Islet precursor cell (in vitro differentiated cells): ENCODE measurements at places on chromosomes 6 and 20.

GRCh38 chr20:43691928-43692524 is 25.1 kb downstream of the MYBL2 start:
- DNase-seq = peak; percentile 76

- peak; percentile 90 for DNase-seq
Measured at GRCh38 chr6:26183581-26184366, 96.5 kb downstream of the HFE start.

- no peak for DNase-seq
Measured at GRCh38 chr6:117463762-117464665, 18.5 kb upstream of the DCBLD1 start.

- no peak for DNase-seq
Measured at GRCh38 chr6:150176152-150176551, 33.3 kb downstream of the PPP1R14C start.

DNA sequence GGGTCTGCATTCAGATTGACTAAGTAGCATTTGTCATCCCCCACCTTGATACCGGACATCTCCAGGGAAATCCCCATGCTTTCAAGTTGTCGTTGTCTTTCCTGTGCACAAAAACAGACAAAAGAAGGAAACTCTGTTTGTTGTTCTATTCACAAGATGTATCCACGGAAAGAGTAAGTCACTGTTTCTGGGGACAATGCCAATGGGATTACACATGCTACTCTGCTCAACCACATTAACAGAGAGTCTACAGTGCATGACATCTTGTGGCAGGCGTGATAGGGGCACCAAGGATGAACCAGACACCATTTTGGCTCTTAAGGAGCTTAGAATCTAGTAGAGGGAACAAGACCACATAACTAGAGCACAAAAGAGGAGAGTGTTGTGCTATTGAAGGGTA is 124.4 kb upstream of the NUP153 start:
- DNase-seq = no peak

DNA sequence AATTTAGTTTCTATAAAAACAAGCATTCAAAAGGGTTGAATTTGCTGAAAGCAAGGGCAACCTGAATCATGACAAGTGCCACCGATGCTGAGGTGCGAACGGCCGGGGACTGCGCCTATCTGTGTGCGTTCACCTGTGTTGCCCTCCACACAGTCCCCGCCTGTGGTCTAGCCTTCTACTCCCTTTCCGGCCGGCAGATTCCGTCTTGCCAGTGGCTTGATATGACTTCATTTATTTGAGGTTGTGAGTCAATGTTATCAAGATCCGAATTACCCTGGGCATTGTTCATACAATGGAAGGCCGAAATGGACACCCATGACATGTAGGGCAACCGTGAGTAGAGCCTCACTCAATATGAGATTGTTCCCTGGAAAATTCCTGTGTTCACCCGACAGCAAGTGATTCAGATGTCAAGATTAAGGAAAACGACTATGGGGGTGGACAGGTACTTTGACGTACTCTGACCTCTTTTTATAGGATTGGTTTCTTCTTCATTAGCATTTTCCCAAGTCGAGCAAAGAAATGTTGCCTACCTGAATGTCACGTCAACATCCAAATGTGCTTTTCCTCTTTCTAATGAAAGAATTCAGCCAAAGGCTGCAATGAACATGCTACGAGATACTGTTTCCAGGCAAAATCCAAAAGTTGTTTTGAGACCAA is 41.1 kb upstream of the NEDD9 start:
- DNase-seq = no peak

DNA sequence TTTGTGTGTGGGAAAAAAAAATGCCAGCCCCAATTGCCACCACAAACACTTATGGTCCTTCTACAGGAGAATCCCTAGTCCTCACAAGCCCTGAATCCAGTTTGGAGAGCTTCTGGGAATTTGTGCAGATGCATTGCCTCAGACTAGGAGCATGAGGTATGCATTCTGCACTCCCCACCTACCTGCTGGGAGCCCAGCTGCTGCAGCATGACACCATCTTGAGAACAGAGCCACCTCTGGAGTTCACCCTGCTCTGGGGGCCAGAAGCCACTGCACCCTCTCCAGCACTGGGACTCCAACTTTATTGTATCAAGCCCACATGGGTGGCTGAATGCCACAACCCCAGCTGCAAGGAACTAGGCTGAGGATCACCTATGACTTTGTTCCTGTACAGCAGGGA is 568.5 kb upstream of the ID4 start:
- no peak for DNase-seq

GRCh38 chr20:18001131-18001921 is 32.5 kb downstream of the MGME1 start:
- peak; percentile 91 for DNase-seq

- no peak for DNase-seq
Measured at GRCh38 chr6:21181866-21182265, 411.7 kb upstream of the SOX4 start.

- DNase-seq = peak; percentile 97
Measured at GRCh38 chr6:90411292-90411781, 114.7 kb upstream of the BACH2 start.

DNA sequence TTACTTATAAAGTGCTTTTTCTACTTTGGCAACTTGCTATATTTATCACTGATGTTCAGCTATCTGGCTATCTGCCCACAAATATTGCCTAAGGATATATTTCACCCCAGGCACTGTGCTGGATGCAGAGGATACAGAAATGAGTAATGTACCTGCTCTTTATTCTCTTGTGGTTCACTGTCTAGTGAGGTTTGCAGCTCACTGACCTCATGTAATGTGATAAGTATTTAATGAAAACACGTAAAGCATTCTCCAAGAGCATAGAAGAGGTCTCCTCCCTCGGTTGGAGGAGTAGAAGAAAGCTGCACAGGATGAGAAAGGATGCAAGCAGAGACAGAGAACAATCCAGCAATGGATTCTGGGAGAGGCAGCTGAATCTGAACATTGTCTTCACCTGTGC is 610.7 kb downstream of the CBLN4 start:
- DNase-seq = no peak

GRCh38 chr6:162907876-162908481 is 180.2 kb downstream of the PACRG start:
- no peak for DNase-seq

GRCh38 chr6:27145731-27146455 is 101.6 kb upstream of the PRSS16 start:
- peak; percentile 86 for DNase-seq

DNA sequence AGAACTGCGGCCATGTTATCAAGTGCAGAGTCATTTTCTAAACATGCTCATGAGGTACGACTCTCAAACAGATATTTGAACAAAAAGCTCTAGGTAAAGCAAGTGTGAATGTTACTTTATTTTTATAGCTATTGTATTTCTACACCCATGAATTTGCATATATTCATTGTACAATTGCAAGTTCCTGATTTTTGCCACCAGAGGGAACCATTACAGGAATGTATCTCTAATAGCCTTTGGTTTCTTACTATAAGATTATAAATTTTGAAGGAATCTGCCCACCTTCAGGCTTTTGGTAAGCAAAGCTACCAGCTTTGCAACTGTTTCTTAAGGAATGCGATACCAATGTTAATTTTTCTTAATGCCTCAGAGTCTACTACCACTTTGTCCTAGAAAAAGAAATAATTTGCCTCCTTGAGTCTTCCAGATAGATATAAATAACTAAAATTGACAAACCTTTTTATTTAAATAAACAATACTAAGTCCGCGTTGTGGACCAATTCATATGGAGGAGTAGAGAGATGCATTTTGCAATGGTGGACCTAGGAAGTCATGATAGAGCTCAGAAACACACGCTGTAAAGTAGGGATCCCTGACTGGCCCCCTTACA is 125.4 kb upstream of the SAMD5 start:
- no peak for DNase-seq

DNA sequence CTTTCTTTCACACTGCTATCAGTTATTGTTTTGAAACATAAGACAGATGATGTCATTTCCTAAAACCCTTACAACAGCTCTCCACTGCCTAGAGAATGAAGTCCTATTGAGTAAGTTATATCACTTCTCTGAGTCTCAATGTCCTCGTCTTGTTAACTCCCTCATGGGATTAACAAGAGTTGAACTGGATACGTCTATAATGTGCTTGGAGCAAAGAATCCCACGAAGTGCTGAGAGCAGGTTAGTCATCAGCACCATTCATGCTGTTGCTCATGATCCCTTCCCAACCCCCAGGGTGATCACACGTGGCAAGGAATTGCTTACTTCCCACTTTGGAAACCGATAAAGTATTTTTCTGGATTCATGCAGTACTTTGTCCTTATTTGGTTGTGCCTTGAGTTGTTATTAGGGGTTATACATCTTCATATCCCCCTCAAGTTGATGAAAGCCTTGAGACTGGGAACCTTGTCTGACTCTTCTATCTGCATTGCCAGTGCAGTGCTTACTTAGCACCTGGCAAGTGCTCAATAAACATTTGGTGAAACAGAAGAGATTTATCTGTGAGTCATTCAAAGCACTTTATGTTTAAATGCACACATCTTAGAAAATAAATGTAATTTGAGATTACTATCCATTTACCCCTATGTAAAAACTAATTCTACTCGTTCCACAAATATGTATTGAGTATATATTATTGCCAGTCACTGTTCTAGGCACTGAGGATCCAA is 487.5 kb downstream of the EPM2A start:
- no peak for DNase-seq

DNA sequence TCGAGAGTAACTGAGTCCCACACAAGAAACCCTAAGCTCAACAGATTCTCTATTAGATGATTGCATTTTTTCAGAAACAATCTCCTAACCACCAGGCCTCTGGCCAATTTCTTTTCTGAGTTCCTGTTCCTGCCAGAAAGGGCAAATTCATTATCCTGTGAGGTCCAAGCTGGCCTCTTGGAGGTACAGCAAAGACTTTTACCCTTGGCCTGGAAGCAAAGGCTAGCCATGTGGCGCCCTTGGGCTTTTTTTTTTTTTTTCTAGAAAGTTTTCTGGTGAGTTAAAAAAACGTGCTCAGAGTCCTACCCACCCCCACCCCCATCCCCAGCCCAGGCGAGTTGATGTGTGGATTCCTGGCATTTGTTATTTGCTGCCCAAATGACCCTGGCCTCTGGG is 59.0 kb upstream of the EEF1A1 start:
- DNase-seq = peak; percentile 91
